ENCODE measurements at places on chromosomes 3 and 15. TPM values are rescaled to one million over a fixed set of nuclear protein-coding genes. Genes with fewer than 3 reads are reported as not detected.
A peak's percentile ranks its signal among the peaks of the same experiment; 100 is the strongest.

ANKUB1 gene
- not detected for total RNA-seq

CHRNA3 gene
- total RNA-seq, result 3.5 TPM

CCDC32 gene
- 14.3 TPM for total RNA-seq

CLRN1 gene
- not detected for total RNA-seq

SLC12A1 gene
- not detected for total RNA-seq

SPATA12 gene
- 0.34 TPM for total RNA-seq

HEG1 gene
- total RNA-seq, result 17.1 TPM

LRRC3B gene
- not detected for total RNA-seq

SCAMP2 gene
- 15.9 TPM for total RNA-seq

GRCh38 chr3:170418422-170419398 is at the start of gene CLDN11:
Gene CLDN11 (plus strand): TSS chr3:170418868. CDS start chr3:170419067, 199 bp downstream.
- peak; percentile 65 for DNase-seq

DNA sequence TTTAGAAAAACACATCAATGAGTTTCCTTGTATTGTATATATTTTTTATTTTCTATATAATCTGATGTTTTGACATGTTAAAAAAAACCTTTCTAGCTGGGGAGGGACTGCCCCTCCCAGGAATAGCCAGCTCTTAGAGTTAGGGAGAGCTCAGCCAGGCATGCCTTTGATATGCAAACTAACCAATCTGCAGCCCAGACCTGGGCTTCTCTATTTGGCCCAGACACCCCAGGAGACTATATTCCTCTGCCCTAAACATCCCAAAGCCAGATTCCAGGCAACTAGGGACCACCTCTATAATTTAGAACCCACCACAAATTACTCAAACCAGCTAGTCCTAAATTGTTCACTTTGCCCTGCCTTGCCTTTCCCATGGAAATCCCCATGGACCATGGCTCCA is 390.9 kb upstream of the ADAMTS9 start:
- DNase-seq, result no peak

- DNase-seq, result no peak
These were observed 473 bp downstream of the LSM3 start for GRCh38 chr3:14179114-14179465.

GRCh38 chr3:13134879-13135206 is 61.6 kb upstream of the IQSEC1 start:
- DNase-seq, result no peak

DNA sequence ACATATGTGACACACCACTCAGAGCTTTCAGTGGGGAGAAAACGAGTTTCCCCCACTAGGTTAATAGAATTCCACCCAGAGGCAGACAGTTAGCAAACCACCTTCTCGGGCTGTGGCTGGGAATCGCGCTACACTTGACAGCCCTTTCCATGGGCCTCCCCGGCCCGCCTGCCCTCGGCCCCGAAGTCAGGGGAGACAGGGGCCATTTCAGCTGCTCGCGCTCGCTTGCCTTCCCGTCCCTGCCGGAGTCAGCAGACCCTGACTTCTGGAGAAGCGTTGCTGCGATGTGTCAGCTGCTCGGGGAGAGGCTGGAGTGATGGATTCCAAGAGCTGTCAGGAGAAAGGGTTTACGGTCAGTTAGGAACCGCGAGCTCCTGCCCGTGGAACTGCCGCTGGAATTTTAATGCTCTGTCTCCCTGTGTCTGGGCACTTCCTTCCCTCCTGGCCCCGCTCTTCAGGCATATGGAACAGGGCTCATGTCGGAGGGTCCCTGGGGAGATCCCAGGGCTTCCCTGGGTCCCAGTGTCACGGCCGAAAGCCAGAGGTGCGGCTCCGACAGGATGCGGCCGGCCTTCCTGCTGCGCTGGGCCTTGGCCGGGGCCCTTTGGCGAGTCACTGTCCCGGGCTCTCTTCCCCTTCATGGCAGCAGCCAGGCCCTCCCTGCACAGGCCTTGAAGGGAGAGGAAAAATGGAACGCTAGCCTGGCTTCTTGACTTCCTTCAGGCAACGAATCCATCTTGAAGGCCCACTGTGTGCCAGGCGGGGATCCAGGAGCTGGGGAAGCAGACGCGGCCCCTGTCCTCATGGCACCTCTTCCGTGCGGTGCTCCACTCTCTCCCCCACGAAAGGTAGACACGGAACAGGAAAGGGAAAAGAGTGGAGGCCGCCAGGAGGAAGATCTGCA is 38.4 kb upstream of the VPS8 start:
- no peak for DNase-seq

- DNase-seq, result no peak
These were observed 48.1 kb downstream of the AMOTL2 start for GRCh38 chr3:134326126-134326525.

- DNase-seq, result peak; percentile 47
These were observed 489.8 kb upstream of the PROK2 start for GRCh38 chr3:72274493-72275330.

DNA sequence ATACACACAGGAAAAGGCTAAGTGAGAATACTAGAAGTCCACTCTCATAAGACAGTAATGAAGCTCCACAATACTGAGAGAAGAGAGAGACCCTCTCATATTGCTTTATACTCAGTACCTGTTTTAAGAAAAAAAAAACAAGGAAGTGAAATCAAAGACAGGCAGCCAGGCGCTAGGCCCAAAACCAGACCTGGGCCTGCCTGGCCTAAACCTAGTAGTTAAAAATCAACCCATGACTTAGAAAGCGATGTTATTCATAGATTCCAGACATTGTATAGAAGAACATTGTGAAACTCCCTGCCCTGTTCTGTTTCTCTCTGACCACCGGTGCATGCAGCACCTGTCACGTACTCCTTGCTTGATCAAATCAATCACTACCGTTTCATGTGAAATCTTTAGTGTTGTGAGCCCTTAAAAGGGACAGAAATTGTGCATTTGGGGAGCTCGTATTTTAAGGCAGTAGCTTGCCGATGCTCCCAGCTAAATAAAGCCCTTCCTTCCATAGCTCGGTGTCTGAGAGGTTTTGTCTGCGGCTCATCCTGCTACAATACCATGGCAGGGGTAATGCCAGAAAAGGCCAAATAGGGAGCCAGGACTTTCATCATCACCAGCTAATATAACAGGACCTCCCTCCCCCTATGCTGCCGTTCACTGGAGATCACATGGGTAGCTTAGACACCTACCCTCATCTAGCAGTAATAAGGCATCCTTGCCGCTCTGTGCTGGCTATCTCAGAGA is 1294.1 kb downstream of the NSUN3 start:
- no peak for DNase-seq

DNA sequence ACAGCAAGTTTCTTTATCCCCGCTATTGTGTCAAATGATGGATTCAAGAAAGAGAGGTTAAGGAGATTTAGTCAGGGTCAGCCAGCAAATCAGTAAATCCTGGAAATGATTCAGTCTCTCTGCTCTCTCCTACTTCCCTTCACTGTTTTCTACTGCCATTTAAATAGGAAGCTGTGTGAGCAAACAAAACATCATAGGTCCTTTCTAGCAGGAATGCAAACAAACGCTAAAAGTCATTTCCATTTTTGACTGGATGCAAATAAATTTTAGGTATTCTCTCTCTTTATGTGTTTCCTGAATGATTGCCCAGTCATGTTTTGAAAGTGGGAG is 299.4 kb upstream of the RORA start:
- no peak for DNase-seq

DNA sequence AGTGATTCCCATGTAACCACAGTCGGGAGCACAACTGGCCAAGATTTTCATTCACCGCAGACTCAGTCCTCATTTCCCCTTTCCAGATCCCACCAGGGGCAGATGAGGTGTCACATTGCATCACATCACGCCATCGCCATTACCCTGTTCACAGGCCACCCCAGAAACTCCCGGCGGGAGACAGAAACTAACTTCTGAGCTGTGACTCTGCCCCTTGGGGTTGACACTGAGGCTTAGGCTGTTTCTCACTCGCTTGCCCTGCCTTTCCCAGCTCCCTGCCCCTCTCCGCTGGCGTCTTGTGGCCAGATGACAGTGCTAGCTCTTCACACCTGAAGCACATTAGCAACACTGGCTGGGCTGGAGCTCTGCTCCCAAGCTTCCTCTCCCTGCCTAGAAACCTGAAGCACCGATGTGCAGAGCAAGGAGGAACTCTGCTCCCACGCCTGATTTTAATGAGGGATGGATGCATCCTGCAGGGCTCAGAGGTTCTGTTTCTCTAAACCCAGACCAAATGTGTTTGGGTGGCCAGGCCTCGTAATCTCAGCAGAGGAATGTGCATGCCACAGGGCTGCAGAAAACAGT is 88.8 kb upstream of the CTDSPL start:
- DNase-seq, result no peak

GRCh38 chr3:4228295-4228694 is 74.9 kb upstream of the SETMAR start:
- DNase-seq, result no peak

GRCh38 chr15:60283936-60284335 is 113.8 kb downstream of the ANXA2 start:
- no peak for DNase-seq

GRCh38 chr15:86863226-86863915 is 783.7 kb downstream of the AGBL1 start:
- DNase-seq, result peak; percentile 23

- DNase-seq, result no peak
These were observed 138.5 kb upstream of the ANKRD28 start for GRCh38 chr3:15936312-15936711.

DNA sequence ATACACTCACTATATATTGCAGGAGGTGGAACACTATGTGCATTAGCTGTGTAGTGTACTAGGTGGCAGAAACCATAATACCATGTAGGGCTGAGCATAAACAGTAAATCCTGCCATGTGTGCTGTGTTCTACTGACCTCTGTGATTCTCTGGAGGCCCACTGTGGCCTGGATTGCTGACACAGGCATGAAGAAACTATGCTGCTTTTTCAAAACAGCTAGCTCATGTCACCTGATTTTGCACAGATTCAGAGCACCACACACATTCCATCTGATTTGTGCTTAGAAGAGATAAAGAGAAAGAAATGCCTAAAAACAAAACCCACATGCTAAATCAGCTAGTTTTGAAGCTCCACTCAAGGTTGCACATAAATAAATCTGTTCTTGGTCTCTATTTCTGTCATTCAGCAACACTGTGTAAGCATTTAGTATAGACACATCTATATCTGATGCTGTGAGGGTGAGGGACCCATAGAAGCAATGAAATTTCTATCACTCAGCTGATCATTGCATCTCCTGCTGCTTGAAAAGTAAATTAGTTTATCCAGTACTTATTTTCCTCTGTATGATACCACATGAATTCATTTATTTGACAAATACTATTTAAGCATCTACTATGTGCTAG is 1007.7 kb upstream of the SEMA6D start:
- no peak for DNase-seq

DNA sequence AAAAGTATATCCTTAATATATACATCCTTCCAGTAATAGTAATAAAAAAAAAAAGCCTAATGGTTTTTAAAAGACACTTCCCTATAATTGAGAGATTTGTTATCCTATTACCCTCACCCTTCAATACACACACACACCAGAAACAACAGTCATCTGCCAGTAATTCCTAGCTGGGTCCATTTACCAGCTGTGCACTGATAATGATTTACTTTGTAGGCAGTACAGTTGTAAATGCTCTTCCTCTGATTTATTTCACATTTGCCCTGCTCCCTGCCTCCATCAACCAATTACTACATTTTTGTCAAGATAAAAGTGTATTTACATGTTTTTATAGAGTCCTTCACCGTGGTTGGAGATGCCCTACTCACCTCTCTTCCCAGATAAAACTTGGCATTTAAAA is 12.4 kb downstream of the TPM1 start:
- DNase-seq, result no peak

Measured in Daoy (cell line).